ENCODE measurements at places on chromosomes 4 and X.

GRCh38 chr4:7472442-7473013, 37.8 kb upstream of the PSAPL1 start:
- DNase-seq, result no peak

DNA sequence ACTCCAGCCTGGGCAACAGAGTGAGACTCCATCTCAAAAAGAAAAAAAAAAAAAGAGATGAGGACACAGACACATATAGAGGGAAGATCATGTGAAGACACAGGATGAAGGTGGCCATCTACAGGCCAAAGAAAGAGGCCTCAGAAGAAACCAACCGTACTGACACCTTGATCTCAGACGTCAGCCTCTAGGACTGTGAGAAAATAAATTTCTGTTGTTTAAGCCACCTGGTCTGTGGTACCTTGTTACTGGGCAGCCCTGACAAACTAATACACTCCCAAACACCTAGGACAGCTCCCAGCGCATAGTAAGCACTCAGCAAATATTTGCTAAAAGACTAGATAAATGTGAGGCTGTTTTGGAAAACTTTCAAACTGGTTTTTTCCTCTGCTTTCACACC, 59.2 kb upstream of the SMIM10 start:
- no peak for DNase-seq

GRCh38 chrX:8245411-8245810, 74.3 kb upstream of the VCX2 start:
- DNase-seq, result no peak

DNA sequence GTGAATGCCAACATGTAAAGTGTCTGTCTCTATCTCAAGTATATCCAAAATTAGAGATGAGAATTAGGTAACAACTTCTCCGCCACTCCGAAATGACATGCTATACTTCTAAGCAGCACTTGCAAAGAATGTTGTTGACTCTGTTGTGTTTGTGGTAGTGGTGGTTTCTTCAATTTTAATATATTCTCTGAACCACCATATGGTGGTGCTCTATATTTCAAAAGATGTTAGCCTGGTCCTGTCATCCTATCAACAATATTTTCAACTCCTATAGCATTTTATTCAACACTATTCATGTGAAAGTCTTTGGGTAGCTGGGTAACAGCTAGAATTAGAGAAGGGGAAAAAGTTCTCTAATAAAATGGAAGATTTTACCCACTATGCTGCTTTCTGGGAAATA, 1622.8 kb upstream of the IGFBP7 start:
- DNase-seq, result no peak

DNA sequence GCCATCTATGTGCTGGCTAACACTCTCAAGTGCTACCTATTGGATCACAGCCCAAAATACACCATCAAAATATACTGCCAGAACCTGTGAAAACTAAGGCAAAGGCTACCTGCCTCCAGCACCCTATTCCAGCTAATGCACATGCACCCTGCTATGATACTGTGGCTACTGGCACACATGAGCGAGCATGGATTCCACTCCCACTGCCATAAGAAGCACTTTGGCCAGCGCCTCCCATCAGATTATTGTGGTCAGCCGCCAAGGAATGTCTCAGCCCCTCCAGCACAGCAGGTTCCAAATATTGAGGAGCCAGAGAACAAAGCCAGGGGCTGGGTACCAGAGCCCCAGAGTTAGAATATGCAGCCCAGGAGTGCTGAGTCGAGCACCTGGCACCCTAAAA, 32.5 kb upstream of the TMPRSS11F start:
- DNase-seq, result no peak

- no peak for DNase-seq
These were observed 101.0 kb downstream of the OPHN1 start for GRCh38 chrX:68332201-68332731.

DNA sequence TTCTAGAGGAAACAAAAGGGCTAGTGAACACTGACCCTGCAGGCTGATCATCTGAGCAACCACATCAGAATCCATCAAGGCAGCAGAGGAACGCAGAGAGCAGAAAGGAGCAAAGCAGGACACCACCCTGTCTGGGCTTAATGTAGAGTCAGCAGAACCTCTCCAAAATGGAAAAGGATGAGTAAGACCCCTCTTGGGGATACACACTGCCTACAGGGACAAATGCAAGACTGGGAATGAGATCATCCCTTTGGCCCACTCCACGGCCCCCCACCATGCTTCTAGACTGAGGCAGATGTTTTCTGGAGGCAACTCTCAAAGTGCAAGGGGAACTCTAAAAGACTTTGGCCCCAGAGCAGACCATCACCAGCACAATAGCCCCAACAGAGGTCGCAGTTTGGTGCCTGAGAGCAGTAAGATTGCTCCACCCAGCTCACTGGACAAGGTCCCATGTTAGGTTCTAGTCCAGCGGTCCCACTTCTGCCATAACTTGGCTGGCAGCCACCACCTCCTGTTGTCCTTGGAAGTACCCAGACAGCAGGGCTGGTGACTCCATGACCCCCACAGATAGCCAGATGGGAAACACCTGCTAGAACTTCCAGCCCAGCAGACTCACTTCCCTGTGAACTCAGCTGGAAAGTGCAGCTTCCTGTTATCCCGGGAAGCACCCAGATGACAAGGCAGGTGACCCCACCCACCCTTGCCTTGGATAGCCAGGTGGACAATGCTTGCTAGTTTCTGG, 372.7 kb downstream of the INPP4B start:
- no peak for DNase-seq

DNA sequence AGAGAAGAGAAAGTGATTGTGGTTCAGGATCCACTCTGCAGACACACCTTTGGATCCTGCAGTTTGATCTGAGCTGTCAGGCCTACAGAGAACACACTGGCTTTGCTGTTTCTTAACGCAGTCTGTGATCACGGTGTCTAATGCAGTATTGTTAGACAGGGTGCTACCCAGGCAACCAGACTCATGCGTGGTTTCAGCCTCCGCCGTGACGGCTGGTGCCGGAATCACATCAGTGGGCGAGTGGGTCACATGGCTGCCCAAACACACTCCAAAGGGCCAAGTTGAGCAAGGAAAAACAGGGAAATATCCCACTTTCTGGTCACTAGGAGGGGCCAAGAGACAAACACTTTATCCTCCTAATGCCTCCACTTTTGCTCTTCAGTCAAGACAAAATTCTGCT, 27.5 kb downstream of the CCDC149 start:
- DNase-seq, result no peak

DNA sequence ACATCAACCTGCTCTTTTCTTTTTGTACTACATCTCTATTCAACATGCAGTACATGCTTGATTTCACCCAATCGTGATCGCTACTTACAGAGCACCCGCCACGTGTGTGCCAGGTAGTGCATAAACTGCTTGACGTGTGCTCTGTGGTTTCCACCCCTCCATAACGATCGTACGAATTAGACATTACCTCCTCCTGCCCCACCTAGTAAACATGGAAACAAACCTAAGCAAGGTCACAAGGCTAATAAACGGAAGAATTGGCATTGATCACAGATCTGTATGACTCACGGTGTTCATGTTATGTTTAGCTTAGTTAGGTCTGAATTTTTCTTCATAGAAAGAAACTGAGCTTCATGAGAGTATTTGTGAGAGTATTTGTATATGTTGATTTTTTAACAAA, 64.1 kb downstream of the STX18 start:
- DNase-seq, result no peak

- no peak for DNase-seq
These were observed 17.5 kb upstream of the SH3KBP1 start for GRCh38 chrX:19904778-19905367.

DNA sequence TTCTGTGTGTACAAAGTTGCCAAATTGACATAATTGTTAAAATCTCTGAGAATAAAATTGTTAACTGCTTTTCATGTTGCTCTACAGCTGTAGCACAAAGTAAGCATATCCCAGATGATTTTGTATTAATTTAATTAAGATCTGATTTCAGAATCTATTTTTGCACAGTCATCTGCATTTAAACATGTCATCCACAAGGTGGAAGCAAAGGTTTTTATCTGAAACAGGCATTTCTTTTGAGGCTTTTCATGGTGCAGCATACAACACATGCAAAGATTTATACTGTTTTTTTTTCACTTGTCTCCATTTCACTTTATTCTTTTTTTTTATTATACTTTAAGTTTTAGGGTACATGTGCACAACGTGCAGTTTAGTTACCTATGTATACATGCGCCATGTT, 51.2 kb downstream of the GC start:
- no peak for DNase-seq

GRCh38 chrX:53605004-53605403, 81.5 kb downstream of the HUWE1 start:
- DNase-seq, result no peak

- no peak for DNase-seq
These were observed 651.1 kb downstream of the ANKRD50 start for GRCh38 chr4:124061413-124061812.

GRCh38 chrX:37472836-37473235, 98.6 kb upstream of the LANCL3 start:
- DNase-seq, result no peak

DNA sequence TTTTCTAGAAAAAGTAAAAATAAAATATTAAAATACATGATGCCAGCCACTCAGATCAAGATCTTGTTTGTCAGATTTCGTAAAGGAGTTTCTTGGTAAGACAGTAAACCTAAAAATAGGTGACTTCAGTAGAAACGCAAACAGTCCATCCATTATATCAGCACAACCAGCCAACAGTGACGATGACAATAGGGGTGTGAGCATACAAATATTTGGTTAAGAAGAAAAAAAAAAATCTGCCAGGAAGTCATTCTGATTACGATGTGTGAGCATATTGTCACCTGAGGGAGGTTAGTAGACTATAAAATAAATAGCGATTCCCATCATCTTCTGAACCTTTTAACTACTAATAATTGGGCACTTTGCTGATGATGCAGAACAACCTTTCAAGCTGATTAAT, 37.6 kb downstream of the SLC7A11 start:
- DNase-seq, result no peak

DNA sequence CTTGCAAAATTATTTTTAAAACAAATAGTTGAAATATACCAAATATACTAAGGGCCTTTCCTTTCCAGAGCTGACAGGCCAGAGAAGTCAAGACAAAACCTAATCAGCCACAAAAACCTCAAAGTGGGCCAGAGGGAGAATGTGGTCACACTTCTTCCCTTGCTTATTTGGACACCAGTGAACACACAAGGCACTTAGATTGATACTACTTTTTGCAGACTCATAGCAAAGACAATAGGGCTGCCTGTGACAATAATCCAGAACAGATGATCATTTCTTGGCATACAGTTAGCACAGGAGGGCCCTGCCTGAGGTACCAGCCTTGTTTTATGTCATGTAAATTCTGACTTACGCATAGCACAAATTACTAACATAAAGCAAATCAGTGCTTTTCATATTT, 215.7 kb upstream of the NEIL3 start:
- DNase-seq, result no peak

- no peak for DNase-seq
These were observed 65.2 kb upstream of the FAM47B start for GRCh38 chrX:34877436-34877835.

- no peak for DNase-seq
These were observed 41.5 kb downstream of the ZNF81 start for GRCh38 chrX:47878198-47878597.

DNA sequence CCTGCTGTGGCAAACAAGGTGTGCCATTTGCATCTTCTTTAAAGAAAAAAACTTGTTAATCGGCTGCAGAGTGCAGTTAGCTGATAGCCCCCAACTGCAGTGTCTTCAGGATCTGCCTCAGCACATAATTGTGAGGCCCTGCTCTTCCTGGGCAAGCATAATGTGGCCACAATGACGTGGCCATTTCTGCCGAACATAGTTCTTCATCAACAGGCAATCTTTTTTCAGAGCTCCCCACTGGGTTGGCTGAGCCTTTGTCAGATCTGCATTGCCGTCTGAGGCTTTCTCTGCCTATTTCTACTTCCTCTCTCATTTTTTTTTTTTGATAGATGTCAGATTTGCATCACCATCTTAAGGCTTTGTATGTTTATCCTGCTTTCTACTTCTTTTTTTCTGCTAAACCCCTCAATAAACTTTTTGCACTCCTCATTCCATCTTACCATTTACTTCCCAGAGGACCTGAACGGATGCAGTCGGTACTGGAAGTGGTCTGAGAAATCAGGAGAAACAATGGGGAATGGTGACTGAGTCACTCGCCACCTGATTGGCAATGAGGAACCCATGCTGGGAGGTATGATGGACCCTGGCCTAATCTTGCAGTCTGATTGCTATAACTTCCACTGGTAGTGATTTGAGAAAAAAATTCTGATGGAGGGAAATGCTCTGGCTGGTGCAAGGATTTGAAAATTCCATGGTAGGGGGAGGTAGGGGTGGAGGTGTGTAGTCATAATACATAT, 21.2 kb upstream of the TAB3 start:
- DNase-seq, result no peak

DNA sequence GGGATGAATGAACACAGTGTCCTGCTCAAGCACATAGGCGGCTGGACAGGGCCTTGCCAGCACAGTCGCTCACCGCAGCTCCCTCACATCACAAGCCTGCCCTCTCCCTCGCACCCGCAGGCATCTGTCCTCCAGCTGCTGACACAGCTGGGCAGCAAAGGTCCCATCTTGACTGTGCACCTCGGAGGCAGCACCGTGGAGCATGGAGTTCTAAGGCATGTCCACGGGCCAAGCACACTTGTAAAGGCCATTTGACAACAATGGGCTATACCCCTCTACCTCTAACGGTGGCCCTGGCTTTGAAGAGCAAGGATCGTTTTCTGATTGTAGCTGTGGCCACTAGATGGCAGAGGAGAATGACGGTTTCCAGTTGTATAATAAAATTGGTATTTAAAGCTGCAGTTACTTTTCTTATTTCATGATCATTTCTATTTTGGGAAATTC, 53.8 kb downstream of the APLN start:
- DNase-seq, result no peak

- DNase-seq, result peak; percentile 62
These were observed at the start of gene PHKA2 for GRCh38 chrX:18983666-18984380. Gene PHKA2 (minus strand): TSS chrX:18984114. CDS start chrX:18983932, 182 bp downstream.

- no peak for DNase-seq
These were observed 202.1 kb downstream of the CENPC start for GRCh38 chr4:67343199-67343598.

DNA sequence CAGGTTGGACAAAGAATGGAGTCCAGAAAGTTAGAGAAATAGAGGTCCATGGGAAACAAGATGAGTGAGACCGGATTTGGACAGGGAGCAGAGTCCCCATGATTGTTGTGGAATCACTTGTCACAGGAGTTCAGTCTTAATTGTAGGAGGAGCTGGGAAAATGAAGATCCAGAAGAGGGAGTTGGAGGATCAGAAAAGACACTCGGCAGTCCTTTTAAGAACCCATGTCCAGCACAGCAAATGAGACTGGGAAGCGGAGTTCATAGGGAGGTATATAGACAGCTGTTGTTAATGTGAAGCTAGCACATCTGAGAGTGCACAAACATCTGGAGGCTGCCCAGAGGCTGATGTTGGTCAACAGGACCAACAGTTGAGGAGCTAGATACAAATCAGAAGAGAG, 111.4 kb upstream of the RXFP1 start:
- no peak for DNase-seq

DNA sequence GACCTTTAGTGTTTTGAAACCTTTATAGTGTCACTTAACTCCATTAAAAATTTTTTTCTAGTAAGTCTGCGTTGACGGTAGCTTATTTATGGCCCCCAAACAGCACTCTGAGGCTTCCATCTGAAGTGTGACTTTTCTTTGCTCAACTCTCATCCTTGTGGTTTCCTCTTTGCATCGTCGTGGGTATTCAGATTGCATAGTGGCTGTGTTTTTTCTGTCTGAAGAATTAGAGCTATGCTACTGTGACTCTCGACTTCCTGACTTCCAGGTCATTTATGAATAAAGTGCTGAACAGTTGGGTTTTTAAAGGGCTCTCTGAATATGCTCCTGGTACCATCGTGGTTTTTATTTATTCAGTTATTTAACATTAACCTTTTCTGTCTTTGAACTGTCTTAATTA, 44.9 kb downstream of the JADE1 start:
- no peak for DNase-seq

GRCh38 chr4:9979101-9979701, 42.1 kb downstream of the SLC2A9 start:
- DNase-seq, result peak; percentile 51

All from right atrium auricular region (tissue), 2 donors.